GM20000 (cell line): ENCODE measurements at places on chromosomes 5 and 9.
A peak's percentile ranks its signal among the peaks of the same experiment; 100 is the strongest.

DNA sequence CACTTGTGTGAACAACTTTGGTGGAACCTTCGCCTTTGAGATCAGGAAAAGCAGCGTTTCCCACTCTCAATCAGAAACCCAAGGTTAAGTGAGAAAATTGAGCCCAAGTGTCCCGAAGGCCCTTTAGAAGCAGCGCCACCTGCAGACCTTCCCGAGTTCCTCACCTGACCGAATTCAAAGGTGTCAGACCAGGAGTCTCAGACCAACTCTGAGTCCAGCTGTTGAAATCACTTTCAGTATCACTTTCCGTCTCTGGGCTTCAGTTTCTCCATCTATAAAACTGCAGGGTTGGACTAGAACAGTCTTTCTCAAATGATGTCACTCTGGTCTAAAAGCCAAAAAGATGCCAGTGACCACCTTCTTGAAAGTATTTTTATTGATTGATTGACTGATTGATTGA is 31.7 kb upstream of the GRHPR start:
- peak; percentile 73 for DNase-seq

- no peak for DNase-seq
Measured at GRCh38 chr9:126783949-126784348, 20.9 kb upstream of the ZBTB43 start.

DNA sequence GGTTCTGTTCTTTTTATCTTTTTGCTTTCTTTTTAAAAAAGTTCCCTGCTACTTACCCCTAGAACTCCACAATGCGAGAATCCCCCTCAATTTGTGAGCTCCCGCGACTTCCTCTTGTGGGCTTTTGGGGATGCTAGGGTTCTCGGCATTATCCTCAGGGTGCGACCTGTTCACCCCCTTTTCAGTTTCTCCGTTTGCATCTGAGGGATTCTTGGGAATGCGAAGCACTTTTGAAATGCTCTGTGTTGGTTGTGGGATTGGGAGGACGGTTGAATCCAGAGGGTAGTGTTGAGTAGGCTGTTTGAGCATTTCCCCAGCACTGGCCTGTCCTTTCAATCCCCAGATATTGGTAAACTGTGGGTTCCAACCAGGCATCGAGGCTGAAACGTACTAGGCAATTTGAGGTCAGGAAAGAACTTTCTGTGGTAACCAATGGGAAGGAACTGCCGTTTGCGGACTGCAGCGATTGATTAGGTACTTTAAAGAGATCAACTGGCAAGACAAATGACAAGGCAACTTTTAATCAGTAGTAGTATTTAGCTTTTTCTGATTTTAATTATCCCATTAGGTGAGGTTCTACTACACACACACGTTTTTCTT is 415 bp downstream of the XRCC4 start:
- no peak for DNase-seq

- DNase-seq: no peak
Measured at GRCh38 chr5:75243100-75243499, 6.4 kb upstream of the ANKRD31 start.

DNA sequence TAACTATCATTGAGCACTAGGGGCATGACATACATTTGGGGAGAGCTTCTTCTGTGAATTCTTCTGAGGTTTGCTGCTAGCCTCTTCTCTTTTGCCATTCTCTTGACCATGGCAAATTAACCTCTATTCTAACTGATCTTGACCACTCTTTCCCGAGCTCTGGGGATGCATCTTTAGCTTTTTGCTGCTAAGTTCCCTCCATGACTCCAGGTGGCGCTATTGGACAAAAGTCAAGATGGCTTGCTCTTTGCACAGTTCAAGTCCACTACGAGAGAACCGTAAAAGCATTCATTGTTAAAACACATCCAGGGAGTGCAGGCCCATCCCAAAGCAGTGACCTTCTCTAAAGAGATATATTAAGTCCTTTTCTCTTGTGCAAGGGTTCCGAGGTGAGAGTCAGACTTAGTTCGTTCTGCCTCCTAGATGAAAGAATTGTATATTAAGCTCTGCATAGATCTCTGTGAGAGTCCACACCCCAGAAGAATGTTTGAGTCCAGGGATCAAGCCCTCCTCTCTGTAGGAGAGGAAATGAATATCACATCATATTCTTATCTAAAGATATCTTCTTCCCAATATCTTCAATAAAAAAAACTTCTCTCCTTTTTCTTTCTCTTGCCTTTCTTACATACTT is 1152.9 kb upstream of the CDH6 start:
- peak; percentile 23 for DNase-seq

DNA sequence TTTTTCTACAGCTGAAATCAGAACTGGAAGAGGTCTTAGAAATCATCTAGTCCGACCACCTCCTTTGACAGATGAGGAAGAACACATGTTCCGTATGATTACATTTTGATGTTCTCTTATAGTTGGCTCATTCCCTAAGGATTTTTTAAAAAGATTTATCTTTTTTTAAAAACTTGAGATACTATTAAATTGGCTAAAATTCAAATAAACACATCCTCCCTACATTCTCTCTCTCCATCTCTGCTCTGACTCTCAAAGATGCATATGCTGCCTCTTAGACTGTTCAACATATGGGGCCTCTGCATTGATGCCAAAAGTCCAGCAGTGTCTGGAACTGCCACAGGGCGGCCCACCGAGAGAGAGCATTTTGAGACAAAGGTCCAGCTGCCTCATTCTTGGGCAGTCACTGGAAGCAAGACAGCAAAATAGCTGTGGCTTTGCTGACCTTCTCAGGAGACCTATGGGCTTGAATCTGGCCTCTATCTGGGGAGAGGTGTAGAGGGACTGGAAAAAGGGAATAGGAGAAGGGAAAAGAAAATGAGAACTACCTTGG is 12.8 kb upstream of the TSSK1B start:
- DNase-seq: no peak

GRCh38 chr5:114859438-114859735 is 310.3 kb downstream of the TRIM36 start:
- no peak for DNase-seq

GRCh38 chr5:31270396-31270795 is 76.9 kb downstream of the CDH6 start:
- DNase-seq: peak; percentile 7

DNA sequence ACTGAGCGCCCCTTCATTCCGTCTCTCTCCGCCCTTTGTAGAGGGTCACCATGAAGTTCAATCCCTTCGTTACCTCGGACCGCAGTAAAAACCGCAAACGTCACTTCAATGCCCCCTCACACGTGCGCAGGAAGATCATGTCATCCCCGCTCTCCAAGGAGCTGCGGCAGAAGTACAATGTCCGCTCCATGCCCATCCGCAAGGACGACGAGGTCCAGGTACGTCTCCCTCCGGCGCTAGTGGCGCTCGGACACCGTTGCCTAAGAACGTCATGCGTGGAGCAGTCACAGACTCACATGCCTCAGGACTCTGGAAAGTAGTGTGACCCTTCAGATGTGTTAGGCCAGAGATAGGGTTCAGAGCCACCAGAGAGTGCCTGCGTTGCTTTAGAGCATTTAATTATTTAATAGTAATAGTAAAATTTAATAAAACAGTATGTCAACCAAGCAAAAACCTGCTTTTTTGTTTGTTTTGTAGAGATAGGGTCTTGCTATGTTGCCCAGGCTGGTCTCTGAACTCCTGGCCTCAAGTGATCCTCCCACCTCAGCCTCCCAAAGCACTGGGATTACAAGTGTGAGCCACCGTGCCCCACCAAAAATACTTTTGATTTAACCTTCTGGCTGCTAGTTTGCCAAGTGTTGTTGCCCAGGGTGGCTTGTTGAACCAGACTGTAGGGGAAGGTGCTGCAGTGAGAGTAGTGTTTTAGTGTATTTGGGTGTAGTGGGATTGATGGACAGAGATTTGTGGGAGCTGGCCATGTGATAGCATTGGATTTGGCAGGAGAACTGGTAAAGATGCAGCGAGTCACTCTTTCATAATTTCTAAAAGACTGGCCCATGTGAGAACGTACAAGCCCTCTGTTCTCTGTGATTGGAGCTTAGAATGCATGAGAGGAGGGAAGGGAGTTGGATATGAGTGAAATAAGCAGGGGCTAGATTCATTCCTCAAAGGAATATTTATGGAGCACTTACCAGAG is 888 bp downstream of the RPL26L1 start:
- no peak for DNase-seq

DNA sequence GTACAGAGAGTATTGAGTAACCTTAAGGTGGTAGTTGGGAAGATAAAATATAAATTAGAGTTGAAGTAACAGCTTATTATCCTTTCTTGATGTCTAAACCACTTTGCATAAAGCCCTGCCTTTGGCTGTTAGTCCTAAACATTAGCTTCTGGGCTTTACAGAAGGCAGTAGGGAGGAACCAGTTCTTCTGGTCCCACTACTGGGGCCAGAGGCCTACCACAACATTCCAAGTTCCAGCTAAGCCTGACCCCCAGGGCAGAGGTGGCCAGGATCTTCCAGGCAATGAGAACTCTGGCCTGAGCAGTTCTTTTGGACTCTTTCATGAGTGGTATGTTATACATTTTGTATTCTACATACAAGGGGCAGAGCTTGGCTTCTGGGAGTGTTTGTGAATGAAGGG is 26.1 kb downstream of the DNAI1 start:
- no peak for DNase-seq

DNA sequence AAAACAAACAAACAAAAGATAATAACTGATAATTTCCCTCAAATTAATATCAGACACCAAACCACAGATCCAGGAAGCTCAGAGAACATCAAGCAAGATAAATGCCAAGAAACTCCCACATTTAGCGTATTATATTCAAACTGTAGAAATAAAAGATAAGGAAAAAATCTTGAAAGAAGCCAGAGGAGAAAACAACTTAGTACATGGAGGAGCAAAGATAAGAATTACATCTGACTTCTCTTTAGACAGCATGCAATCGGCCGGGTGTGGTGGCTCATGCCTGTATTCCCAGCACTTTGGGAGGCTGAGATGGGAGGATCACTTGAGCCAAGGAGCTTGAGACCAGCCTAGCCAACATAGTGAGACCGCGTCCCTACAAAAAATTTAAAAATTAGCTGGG is 17.2 kb upstream of the MLANA start:
- no peak for DNase-seq

DNA sequence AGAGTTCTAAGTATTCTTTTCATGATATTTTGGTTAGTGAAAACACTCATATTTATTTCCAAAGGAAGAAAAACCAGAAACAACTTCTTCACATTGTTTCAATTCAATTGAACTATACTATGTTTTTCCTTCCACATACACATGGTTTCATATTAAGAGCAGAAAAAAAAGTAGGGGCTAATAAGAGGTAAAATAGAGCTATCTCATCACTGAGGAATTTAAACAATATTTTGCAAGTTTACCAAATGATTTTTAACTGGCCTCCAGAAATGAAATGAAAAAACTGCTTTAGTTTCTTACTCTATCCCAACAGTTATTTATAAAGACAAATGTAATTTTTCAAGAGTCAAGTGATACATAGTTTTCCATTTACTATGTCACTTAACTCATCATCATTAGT is 233.5 kb downstream of the RFX3 start:
- no peak for DNase-seq

GRCh38 chr5:178125253-178125906 is 5.4 kb upstream of the RMND5B start:
- DNase-seq: no peak

DNA sequence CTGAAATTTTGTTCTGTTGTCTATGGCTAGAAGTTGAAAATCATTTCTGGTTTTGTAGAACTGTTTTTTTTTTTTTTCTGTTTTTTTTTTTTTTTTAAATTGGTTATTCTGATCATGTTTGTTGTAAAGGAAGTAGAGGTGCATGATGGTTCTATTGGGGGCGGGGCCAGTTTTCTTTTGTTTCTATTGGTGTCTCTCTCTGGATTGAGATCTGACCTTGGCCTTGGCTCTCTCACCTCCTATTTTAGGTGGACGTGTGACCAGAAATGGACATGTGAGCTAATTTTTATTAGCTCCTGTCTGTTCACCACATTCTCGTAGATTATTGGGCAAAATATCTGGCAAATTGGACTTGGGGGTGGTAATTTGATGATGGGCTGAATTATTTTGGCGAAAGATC is 3.2 kb downstream of the ZNF618 start:
- no peak for DNase-seq

GRCh38 chr9:113941056-113941455 is 64.9 kb downstream of the ZNF618 start:
- DNase-seq: no peak

- DNase-seq: no peak
Measured at GRCh38 chr5:53191548-53192165, 82.1 kb upstream of the MOCS2 start.

- peak; percentile 4 for DNase-seq
Measured at GRCh38 chr5:109739741-109740728, 50.3 kb downstream of the MAN2A1 start.
